ENCODE measurements at places on chromosomes 2 and 18.

DNA sequence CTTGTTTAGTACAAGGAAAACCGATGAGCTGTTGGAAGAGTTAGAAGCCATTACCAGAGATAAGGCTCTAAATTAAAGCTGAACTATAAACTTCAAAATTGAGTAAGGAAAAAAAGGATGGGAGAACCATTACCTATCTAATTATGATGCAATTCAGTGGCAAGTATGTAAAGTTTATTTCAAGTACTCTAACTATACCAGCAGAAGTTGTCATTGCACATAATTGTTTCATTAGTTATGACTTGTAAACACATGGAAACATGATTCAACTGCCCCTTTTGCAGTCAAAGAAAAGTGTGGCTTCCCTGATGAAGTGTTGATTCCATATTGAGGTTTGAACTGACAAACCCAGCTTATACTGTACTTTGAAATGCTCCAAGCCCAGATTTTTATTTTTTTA, 324.1 kb upstream of the KCNJ3 start:
- no peak for DNase-seq

DNA sequence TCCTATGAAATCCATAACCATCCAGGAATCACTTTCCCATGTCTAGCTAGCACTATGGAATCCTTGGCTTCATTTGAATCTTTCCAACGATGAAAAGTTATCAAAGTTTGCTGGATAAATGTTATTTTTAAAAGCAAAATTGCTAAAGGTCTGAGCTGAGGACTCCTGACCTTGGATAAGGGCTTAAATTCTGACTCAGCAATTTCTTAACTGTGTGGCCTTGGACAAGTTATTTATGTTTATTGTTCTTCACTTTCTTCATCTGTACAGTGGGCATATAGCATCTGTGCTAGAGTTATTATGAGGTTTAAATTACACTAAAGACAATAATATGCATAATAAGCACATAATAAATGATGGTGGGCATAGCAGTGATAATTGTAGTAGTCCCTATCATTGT, 227.5 kb downstream of the KCNS3 start:
- DNase-seq, result no peak

GRCh38 chr2:214293593-214293992, 117.3 kb upstream of the VWC2L start:
- no peak for DNase-seq

DNA sequence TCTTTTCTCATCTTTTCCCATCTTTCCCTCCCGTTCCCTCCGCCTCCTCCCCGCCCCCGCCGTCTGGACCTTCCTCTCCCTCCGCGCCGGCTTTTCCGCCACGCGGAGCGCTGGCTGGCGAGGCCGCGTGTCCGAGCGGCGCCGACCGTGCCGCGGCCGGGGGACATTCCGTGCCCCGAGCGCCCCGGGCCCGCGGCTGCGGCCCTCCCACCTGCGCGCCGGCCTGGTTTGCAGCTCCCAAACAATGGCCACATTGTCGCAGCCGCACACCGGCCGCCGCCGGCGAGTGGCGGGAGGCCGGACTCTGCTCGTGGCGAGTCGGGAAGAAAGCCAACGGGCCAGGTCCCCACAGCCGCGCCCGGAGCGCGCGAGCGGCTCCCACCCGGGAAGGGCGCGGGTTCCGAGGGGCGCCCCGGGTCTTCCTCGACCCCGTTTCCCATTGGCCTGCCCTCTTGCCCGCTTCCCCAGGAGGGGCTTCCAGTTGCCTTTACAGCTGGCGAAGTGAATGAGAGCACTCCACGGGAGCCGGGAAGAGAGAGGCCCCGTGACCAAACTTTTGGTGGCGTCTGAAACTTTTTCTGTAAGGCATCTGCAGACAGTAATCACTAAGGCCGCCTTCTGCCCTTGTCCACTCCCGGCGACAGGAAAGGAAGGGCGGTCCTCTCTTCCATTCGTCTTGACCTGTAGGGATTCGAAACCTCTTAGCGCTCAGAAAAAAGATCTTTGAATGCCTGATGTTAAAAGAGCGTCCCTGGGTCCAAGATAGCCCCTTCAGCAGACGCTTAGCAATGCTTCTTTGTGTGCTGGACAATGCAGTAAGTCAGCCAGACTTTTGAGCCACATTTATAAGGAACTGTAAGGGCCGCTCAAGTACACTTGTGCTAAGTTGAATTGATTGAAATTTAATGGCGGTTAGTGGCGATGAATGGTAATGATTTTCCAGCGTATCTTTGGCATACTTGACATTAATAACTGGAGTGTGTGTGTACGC, 6.2 kb downstream of the GLI2 start:
- DNase-seq, result no peak

DNA sequence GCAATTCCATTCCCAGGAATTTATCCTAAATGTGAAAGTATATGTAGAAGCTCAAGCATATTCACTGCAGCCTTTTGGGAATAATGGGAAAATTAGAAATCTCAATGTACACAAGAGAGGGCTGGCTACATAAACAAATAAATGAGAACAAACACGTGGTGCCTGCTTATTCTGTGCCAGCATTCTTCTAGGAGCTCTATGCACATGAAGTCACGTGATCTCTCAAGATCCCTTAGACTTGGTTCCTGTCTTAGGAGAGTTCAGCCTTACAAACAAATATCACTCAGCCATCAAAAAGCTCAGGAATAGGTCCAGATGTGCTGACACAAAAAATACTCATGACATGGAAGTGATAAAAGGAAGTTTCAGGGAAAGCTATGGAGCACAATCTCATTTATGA, 92.9 kb upstream of the SP3 start:
- DNase-seq, result no peak

GRCh38 chr2:189534854-189535832, 45.4 kb downstream of the SLC40A1 start:
- no peak for DNase-seq

DNA sequence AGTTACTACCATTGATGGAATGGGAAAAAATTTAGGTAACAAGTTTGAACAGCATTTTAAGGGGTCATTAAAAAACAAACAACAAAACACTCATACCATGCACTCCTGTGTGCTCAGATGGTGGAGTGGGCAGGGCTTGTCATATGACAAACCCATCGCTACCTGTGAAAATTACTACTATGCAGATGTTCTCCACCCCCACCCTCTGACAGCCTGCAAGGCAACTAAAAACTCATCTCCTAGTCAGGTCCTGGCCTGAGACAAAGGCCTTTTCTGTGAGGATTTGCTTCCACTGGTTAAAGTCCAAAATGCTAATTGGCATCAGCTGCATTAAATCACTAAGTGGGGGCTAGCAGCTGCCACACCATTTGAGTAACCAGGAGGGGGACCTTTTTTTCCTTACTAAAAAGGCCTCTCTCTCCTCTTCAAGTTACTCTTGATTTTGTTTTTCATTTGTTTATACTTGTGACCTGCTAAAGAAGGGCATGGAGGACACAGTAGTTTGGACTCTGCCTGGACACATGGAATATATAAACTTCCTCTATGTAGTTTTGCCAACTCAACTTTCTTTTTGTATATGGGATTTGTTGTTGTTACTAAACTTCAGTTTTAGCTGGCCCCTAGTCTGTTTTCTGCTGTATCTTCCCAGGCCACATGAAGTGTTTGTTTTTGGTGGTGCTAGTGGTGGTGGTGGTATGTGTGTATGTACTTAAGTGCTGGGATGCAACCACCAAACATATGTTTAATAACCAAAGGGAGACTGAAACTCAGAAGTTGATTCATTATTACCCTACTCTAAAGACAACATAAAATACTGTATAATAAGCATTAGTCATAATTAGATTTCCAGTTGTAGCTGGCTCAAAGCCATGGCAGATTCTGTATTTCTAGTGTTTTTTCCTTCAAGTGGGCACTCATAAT, 121.3 kb downstream of the MAP4K4 start:
- DNase-seq, result no peak

- no peak for DNase-seq
Observed at GRCh38 chr2:20723543-20723942, 56.6 kb downstream of the GDF7 start.

DNA sequence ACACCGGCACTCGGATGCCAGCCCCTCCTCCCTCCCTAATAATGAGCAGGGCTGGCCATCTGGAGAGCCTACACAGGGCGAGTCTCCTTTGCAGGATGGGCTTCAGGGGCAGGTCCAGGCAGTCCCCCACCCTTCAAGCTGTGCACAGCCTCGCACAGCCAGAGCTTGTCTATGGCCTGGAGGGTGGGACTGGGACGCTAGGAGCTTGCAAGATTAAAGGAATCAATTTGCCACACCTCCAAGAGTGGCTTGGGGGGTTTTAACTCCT, 43.9 kb upstream of the OTOF start:
- no peak for DNase-seq

- no peak for DNase-seq
Observed at GRCh38 chr18:22564036-22564435, 146.3 kb upstream of the CTAGE1 start.

- DNase-seq, result no peak
Observed at GRCh38 chr2:143121079-143121478, 8.1 kb upstream of the ARHGAP15 start.

GRCh38 chr2:143085125-143085784, 44.0 kb upstream of the ARHGAP15 start:
- no peak for DNase-seq

- no peak for DNase-seq
Observed at GRCh38 chr2:20181761-20182160, 43.2 kb downstream of the SDC1 start.

DNA sequence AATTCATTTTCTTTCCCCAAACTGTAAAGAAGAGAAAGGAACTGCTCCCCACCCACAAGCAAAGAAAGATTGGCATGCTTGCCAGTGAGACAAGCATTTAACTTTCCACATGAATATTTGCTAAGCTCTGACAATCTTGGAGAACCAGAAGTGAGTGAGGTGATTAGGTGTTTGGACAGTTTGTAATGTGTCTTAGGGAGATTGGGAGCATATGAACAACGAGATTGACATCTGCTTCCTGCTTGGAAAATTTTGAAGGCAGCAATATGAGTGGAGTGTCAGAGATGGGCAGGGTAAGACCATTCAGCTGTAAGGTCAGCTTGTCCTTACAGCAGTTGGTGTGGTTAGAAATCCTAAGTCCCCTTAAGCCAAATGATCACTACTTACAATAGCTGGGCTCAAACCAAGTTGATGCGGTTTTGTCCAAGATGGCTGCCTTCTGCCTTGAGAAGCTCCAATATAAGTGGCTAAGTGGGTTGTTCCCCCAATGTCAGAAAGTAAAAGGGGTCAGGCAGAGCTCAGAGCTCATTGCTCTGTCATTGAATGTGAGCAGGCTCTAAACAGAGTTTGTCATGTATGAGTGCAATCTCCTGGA, 36.0 kb upstream of the GALNT5 start:
- DNase-seq, result no peak

DNA sequence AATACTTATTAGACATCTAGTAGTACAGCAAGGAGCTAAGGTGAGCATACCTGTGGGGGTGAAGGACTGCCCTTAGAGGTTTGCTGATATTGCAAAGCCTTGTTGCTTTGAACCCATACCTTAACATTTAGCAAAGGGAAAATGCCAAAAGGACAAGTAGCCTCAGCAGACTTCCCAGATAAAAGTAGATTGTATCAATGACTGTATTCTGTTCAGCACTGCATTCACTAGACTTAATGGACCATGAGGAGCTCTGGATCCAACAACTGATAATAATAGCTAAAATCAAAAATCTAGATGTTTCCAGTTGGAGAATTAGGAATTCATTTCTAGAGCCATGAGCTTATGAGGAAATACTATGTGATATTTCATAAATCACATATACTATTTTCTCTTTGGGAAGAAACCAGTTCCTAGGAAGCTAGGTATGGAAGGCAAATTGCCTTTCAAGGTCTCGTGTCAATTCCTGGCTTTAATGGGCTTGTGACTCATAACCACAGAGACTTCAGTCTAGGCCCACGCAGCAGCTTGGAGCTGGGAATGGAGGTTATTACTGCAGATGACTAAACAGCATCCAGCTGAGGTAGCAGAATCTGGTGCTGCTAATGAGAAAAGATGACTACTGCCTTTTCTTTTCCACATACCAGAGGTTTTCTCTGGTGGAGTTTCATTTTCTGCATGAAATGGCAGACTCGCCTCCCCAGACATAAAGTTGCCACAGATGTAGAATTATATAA, 191.2 kb upstream of the NABP1 start:
- peak; percentile 8 for DNase-seq

GRCh38 chr2:157810037-157810436, 66.1 kb downstream of the ACVR1 start:
- no peak for DNase-seq

GRCh38 chr2:53460347-53460746, 307.3 kb upstream of the CHAC2 start:
- no peak for DNase-seq

DNA sequence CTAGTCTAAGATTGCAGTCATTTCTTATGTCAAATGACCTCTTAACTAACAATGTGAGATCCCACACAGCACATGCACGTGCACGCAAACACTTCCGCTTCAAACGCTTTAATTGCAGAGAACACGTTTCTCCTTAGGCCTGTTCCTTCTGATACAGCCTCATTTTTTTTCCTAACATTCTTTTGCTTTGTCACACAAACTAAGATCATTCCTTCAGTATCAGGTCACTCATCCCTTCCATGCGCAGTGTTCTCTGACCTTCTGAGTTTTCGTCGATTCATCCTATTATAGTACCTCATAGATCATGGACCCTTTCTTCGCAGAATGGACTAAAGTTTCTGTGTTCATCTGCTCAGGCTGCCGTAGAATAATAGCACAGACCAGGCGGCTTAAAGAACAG, 327.1 kb upstream of the CDH19 start:
- DNase-seq, result no peak

- no peak for DNase-seq
Observed at GRCh38 chr2:226788064-226788463, 11.6 kb downstream of the IRS1 start.

DNA sequence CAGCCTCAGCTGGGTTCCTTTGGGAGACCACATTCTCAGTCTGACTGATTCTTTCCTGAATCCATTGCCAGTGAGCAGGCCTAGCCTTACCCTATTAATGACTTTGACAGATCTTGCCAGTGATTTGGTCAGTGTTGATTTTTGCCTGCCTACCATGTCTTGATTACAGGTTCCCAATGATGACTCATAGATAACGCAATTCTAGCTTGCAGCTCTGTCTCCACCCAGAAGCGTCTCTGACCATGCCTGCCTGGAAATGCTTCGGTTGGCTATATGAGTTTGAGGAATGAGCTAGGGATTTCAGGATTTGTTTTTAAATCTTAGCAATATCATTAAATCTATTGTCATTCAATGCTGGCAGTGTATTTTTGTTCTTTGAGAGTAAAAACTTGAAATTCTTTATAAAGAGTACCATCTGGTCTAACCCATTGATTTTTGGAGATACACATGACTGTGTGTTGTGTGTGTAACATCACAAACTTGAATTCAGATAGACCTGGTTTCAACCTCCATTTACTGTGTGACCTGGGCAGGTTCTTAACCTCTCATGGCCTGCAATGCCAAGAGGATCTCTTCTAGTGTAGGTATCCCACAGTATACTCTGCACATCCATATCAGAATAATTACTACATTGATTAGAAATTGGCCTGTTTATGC, 57.0 kb downstream of the CCDC150 start:
- DNase-seq, result no peak

DNA sequence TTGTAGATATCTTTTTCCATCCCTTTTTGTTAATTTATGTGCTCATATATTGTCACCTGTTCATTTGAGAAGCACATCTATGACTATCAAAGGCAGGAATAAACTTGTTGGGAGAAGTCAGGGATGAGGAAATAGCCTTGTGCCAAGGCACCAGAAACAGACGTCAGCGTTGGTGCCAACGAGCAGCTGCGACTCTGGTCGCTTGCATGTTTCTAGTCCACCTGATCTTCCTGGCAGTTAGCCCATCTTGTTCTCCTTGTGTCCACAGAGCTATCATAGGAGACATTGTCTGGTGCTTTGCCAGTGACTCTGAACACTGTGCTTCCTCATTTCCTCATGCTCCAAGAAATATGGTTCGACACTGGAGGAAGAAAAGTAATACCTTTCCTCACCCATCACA, 374.4 kb downstream of the PTPRM start:
- no peak for DNase-seq

- no peak for DNase-seq
Observed at GRCh38 chr2:228615496-228615895, 434.0 kb upstream of the SPHKAP start.

Data from stimulated activated CD4-positive, alpha-beta T cell treated with anti-CD3 and anti-CD28 coated beads, Interleukin-12 subunit alpha, Interleukin-12 subunit beta, amount 100 ng/mL, for 24 hours (primary cell).